ENCODE measurements at places on chromosomes 5 and 9.

DNA sequence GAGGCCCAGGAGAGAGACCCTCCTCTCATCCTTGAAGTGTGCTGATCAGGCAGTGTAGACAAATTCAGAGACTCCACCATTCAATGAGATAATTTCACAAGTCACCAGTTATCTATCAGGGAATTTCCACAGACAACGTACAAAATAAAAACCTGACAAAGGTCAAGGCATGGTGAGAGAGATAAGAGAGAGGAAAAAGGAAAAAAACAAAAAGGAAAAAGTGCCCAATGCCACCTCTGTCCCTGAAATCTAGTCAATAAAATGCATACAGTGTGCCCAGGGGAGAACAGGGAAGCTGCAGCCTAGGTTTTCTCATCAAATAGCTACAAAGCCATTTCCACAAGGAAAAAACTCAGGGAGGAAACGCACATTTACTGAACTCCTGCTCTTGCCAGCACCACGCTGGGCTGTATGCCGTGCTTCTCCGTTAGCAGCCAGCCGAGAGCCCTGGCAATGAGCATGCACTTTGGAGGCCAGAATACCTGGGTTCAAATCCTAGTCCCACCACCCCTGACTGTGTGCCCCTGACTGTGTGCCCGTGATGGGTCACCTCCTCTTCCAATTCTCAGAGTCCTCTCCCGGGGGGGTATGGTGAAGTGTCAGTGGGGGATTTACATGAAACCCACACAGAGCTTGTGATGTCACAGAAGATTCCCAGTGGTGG, 11.6 kb downstream of the WHRN start:
- no peak for DNase-seq

DNA sequence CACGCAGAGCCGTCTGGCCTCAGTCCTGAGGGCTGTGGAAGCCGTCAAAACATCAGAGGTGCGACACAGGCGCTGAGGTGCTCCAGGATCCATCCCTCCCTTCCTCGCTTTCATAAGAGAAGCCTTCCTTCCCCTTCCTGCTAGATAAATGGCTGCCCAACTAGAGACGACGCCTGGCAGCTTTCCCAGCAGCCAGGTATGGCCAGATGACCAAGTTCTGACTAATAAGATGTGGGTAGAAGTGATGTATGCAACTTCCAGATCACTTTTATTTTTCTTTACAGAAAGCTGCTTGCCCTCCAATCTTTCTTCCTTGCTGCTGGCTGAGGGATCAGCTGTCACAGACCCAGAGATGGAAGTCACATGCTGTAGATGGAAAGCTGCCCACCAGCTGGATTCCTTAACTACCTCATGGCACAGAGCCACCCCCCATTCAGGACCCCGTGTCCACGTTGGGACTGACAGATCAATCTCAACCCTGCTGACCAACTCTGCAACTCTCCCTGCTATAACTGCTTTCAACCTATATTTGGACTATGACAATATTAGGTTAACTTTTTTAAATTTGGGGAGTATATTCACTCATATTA, 8.8 kb downstream of the MAPK9 start:
- DNase-seq: no peak

GRCh38 chr5:87185838-87186237, 81.8 kb upstream of the RASA1 start:
- DNase-seq: no peak

DNA sequence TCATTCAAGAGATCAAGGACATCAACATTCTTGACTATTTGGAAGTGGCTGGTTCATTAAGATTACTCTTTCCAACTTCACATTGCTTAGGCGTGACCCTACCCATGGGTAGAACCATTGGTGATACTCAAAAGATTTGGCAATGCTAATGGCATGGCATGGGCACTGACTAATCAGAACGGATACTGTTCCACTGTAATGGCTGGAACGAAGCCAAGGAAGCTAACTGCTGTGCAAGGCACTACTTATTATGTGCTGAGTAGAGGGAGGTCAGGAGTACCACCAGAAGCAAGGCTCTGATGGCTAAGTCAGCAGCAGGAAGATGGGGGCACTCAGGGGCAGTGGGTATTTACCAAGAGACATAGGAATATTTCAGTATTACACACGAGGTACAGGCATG, 31.9 kb downstream of the GNA14 start:
- no peak for DNase-seq

GRCh38 chr5:137594717-137595116, 95.6 kb upstream of the SPOCK1 start:
- DNase-seq: no peak

GRCh38 chr9:27280860-27281259, 16.1 kb downstream of the EQTN start:
- DNase-seq: no peak

Data from Panc1 (cell line).